ENCODE measurements at places on chromosomes 5 and 9.
A peak's percentile ranks its signal among the peaks of the same experiment; 100 is the strongest.

- no peak for DNase-seq
Measured at GRCh38 chr9:549455-549997, 292.0 kb upstream of the DMRT1 start.

DNA sequence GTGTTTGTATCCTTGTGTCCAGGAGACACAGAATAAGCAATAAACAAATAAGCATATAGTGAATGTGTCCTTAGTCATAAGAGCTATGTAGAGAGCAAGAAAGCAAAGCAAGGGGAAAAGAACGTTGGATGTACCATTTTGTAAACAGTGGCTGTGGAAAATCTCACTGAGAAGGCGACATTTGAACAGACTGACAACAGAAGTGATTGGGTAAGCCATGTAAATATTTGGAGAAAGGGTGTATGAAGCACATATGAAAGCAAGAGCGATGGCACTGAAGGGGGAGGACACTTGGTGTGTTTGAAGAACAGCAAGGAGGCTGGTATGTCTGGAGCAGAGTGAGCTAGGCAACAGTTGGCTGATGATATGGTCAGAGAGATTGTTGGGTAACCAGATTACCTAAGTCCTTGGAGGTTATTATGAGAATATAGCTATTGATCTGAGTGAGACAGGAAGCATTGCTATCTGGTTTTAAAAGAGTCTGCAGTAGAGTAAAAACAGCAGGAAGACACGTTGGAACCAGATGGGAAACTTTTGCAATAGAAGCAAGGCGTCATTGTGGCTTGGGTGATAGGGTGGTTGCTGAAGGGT, 115.5 kb upstream of the IL7R start:
- DNase-seq = no peak

DNA sequence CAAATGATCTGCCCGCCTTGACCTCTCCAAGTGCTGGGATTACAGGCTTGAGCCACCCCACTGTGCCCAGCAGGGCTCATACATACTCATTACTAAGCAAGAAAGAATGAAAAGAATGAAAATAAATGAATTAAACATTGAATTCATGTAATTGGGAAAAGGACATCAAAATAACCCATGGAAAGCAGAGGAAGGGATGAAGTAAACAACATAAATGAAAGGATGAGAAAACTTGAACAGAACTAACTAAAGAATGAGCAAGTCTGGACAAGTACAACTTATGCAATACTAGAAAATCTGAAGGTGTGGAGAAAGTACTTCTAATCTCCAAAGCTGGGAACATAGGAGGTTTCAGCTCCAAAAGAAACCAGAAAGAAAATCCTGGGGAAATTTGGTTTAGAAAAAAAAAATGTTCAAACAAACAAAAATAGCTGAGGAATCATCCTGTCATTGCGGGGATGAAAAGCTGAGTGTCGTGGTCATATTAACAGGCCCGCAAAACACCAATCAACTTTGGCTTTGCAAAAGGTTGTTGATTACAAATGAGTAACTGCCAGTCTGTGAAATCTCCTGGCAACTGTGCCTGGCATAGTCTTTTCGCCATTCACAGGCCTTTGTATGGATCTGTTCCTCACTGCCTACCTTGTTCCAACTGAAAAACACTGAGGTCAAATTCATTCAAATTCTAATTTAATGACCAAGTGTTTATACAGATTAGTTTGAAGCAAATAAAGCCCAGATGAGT, 2.3 kb upstream of the AK3 start:
- no peak for DNase-seq

- no peak for DNase-seq
Measured at GRCh38 chr5:88813805-88814575, 69.0 kb downstream of the MEF2C start.

DNA sequence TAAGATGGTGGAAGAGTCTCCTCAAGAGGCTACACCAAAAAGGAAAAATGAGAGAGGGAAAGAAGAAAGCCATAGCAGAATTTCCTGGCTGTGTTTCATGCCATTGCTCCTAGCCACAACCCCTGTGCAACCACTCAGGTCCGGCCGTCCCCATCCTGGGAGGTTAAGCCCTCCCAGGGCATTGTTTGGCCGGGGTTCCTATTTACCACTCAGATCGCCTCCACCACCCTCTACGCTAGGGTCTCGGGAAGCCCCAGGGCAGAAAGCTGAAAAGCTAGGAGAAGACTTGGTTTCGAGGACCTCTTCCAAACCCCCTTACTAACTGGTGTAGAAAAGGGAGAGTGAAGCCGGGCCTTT, 715 bp downstream of the RC3H2 start:
- peak; percentile 28 for DNase-seq

DNA sequence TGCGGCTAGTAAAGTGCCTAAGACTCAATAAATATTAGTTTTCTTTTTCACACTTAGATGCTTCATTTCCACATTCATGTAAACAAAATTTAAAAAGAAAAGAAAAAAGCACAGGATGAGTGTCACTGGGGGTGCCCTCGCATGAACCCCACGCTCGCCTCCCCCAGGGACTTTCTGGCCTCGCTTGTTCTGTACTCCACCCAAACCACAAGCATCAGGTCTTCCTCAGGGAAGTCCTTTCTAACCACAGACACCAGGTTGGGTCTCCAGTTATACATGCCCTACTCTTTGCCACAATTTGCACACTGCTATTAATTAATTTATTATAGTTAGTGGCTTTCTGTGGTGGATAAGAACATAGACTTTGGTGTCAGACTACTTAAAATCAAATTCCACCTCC, 92.4 kb downstream of the RORB start:
- no peak for DNase-seq

DNA sequence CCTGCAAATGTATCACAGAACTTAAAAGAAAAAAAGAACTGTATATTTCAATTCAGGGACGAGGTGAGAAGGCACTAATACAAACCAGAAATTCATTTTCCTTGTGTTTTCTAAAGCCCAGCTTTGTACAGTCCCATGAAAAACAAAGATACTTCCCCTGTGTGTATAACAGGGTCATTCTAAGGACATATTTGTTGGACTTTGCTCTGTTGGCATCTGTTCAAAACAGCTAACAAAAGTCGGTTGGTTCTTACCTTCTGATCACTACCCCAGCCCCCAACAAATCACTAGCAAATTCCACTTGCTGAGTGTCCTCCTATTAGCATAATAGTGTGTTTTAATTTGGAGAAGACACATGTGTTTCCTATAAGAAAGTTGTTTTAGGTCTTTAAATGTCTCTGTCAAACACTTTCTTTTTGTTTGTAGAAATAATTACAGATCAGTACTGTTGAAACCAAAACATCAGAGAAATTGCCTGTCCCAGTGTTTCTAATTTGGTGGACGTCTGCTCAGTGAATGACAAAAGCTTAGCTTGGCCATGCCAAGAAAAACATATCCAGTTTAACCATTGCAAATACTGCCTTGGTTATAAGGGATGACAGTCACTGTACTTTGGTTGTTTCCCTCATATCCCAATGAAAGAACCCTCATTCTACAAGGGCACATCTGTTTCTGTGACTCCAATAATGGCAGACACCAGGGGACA, 480.5 kb downstream of the EBF1 start:
- no peak for DNase-seq

- peak; percentile 22 for DNase-seq
Measured at GRCh38 chr9:121286973-121287741, 19.2 kb downstream of the GSN start.

- DNase-seq = no peak
Measured at GRCh38 chr5:79075646-79076426, 6.3 kb downstream of the BHMT2 start.

DNA sequence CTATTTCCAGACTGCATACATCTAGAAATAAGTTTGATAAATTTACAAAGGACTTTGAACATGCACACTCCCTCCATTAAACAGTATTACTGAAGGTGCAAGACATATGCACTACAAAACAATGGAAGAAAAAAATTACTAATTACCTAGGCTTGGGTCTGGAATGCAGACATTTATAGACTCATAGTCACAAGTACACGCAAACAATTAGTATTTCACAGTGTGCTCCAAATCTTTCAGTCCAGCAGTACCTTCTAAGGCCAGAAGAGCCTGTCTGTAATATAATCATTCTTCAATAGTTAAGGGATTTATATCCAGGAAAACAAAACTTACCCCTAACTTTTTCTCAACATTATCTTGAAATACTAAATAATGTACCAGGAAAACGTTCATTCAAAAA, 11.2 kb downstream of the RICTOR start:
- DNase-seq = no peak

DNA sequence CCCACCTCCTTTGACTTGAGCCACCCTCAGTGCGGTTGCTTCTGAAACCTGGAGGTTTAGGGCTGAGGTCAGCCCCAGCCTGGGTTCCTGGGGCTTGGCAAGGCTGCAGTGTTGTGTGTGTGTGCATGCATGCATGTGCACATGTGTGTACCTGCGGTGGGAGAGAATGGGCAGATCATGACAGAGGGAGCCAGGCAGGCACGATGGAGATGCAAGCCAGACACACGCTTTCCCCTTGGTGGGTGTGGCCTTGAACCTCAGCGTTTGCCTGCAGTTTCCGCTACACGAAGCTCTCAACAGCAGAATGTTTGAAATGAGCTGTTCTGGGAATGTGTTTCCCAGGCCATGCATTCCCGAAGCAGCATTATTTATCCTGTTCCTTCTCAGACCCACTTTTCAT, 65.9 kb upstream of the RAPGEF1 start:
- no peak for DNase-seq

- DNase-seq = no peak
Measured at GRCh38 chr5:122286541-122286940, 25.5 kb upstream of the SNCAIP start.

DNA sequence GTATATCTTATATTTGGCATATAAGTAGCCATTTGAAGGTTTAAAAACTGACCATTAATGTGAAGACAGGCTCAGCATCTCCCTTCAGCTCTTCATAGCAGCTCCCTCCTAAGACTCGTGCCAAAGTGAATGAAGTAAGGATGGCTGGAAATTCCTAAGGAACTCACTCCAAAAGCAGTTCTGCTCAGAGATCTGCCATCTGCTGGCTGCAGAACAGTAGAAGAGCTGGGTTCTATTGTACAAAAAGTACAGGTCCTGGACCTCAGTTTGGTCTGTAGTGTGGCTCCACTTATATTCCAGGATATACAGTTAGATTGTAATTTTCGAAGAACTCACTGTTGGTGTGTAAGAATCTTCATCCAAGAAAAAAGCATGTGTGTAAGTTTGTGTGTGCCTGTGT, 104.9 kb upstream of the RUSC2 start:
- no peak for DNase-seq

GRCh38 chr9:88819476-88819875, 171.8 kb upstream of the S1PR3 start:
- no peak for DNase-seq

GRCh38 chr5:136808756-136809155, 443.4 kb upstream of the TRPC7 start:
- no peak for DNase-seq

DNA sequence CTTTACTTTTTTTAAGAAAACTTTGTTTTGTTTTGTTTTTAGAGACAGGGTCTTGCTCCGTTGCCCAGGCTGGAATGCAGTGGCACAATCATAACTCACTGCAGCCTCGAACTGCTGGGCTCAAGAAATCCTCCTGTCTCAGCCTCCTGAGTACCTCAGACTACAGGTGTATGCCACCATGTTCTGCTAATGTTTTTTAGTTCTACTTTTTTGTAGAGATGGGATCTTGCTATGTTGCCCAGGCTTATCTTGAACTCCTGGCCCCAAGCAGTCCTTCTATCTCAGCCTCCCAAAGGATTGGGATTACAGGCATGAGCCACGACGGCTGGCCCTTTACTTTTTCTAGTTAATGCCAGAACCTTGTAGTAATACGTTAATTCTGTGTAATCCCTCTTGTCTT, 36.0 kb downstream of the IPO11 start:
- DNase-seq = no peak

DNA sequence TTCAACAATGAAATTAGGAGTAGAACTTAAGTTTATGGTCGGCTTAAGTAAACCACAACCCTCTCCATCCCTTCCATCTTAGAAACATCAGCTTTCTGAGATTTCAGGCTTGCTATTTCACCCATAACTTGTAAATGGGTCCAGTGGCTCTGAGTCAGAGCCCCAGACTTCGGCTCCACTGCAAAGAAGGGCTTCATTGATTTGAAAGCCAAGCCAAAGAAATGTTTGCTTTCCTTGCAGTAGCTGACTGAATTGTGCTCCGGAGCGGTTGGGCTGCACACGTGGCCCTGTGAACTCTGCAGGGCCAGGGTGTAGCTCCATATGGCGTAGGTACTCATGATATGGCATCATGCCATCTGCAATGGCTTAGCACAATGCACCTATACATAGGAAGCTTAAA, 57.0 kb downstream of the NREP start:
- DNase-seq = no peak

- no peak for DNase-seq
Measured at GRCh38 chr5:95241161-95241560, 43.7 kb downstream of the MCTP1 start.

DNA sequence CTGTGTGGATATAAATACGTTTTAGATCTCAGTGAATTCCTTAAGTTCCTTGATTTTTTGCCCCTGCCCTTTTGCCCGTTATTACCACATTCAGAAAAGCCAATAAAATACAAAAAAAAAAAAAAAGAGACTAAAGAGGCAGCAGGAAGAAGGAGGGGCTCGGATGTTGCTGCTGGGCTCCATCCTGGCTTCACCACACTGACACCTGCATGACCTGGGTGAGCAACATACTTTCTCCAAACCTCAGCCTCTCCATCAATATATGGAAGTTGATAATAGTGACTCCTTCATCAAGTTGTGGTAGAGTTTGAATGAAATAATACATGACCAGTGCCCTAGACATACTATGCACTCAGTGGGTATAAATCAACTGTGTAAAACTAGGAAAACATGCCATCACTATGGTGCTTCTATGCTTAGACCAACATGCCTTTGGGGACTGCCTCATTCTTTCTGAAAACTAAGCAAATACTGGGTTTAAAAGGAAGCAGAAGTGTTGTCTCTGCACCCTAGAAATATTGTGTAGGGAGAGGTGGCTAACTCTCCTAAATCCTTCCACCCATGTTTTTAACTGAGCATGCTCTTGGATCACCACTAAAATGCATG, 243.0 kb downstream of the PIK3R1 start:
- no peak for DNase-seq

- no peak for DNase-seq
Measured at GRCh38 chr5:5140479-5141338, 579 bp downstream of the ADAMTS16 start.

GRCh38 chr5:150020249-150020648, 19.7 kb downstream of the HMGXB3 start:
- no peak for DNase-seq

- no peak for DNase-seq
Measured at GRCh38 chr5:159779481-159779880, 136.8 kb upstream of the ADRA1B start.

- no peak for DNase-seq
Measured at GRCh38 chr5:161306351-161306995, 240.1 kb downstream of the GABRB2 start.
